Left lung (tissue), 14 donors: ENCODE measurements at places on chromosomes 13 and 19. TPM values are rescaled to one million over a fixed set of nuclear protein-coding genes. Genes with fewer than 3 reads are reported as not detected.
A peak's percentile ranks its signal among the peaks of the same experiment; 100 is the strongest.

GRCh38 chr13:108323031-108323430, 53.5 kb downstream of the TNFSF13B start:
- DNase-seq, result no peak

The CPT1C gene
- polyA plus RNA-seq, result 37.3 TPM

The EXOC3L2 gene
- polyA plus RNA-seq, result 0.96 TPM

The VAV1 gene
- 2.6 TPM for polyA plus RNA-seq

DNA sequence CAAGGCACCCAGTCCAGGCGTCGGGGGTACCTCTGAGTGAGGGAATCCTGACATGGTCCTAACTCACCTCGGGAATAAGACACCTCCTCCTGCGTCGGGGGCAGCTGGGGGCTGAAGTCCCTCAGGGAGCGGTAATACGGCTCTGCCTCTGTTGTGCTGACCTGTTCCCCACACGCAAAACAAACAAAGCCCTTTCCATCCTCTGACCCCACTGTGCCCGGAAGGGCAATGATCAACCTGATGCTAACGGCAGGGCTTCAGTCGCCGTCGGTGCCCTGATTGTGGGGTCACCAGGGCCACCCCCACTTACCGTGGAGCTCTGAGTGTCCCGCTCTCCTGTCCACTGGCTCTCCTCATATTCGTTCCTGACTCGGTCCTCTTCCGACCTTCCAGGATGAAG, 18.3 kb upstream of the PRODH2 start:
- no peak for DNase-seq

- no peak for DNase-seq
Observed at GRCh38 chr19:15225760-15226159, 6.5 kb downstream of the EPHX3 start.

DNA sequence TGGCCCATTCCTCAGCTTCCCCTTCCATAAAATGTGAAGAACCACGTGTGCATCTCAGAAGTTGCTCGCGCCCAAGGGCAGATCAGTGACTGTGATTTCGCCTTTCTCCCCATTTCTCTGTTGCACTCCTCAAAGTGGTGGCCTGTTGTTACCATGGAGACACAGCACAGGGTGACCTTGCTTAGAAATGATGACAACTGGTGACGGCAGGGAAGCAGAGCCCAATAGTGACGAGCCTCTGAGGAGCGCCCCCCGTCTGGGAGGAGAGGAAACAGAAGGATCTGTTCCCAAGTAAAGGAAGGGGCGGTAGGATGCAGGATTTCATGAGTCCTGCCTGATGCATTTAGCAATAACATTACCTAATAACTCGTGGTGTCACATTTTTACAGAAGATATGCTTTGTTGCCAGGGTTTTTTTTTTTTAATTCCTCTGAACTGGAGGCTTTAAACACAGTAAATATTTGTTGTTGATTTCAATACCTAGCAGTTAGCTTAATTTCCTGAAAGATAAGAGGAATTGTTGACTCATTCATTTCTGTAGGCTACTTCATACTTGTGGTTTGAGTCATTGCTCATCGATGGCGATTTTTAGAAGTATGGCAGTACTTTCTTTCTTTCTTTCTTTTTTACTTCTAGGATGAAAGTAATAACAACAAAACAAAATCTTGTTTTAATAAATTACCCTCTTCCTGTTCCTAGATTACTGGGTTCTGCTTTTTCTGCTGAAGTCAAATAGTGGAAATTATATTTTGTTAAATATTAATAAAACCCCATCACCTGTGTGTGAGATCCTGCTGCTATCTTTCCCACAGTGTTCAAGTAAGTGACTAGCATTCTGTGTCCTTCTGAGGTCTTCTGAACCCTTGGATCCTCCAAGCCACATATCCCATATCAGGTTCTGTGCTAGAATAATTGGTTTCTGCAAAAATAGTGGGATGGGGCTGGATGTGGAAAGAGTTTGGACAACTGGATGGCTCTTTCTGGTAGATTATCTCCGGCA, 36.0 kb downstream of the MBNL2 start:
- no peak for DNase-seq

- peak; percentile 74 for DNase-seq
Observed at GRCh38 chr19:18436671-18437490, 1.1 kb downstream of the ISYNA1 start.

The RPL28 gene
- 1,294 TPM for polyA plus RNA-seq

The ZNF471 gene
- polyA plus RNA-seq, result 32.4 TPM

The MCF2L gene
- polyA plus RNA-seq, result 37.3 TPM

DNA sequence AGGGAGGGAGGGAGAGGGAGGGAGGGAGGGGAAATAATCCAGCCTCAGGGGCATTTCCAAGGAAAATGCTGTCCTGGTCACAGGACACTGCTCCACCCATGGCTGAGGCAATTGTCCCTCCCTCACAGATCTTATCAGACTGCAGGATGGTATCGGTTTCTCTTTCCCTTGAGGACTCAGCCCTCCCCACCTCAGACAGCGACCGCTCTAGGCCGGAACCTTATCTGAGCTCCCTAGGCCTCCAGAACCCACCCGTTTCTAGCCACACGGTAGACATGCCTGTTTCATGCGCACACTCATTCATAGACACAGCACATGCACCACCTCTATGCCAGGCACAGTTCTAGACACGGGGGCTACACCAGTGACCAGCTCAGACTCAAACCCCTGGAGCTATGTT, 10.0 kb upstream of the IZUMO2 start:
- no peak for DNase-seq

- no peak for DNase-seq
Observed at GRCh38 chr19:14416817-14417231, 2.3 kb downstream of the DDX39A start.

- no peak for DNase-seq
Observed at GRCh38 chr13:104796581-104796980, 1730.4 kb upstream of the SLC10A2 start.
